ENCODE measurements at places on chromosomes 11 and 22. TPM values are rescaled to one million over a fixed set of nuclear protein-coding genes. Genes with fewer than 3 reads are reported as not detected.

- no peaks in the 10 kb centered on the region for H3K27me3 ChIP-seq
- H3K27ac ChIP-seq = no peak overlapping the region
- H3K4me1 ChIP-seq = no peaks in the 10 kb centered on the region
- no peak overlapping the region for H3K4me3 ChIP-seq
- DNase-seq = no peak
These were observed 44.2 kb downstream of the CKAP5 start for GRCh38 chr11:46801694-46802470.

DNA sequence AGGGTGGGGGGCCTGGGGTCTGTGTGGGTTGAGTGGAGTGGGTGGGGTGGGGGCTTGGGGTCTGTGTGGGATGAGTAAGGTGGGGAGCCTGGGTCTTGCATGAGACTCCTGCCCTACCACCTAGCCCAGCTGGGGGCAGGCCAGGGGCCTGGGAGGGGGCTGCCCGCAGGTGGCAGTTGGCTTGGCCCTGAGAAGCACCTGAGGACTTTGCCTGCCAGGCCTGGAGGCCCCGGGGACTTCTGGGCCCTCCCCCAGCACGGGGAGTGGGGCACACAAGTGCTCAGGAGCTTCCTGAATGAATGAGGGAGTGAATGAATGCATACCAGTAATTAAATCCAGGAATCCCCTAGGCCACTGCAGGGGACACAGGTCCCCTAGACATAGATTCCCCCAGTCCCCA lies 6.6 kb downstream of the PHLDA2 start:
- H3K4me3 ChIP-seq = no peak overlapping the region
- H3K27ac ChIP-seq = no peak overlapping the region
- peaks cover 15% of the 10 kb centered on the region for H3K27me3 ChIP-seq
- no peak for DNase-seq
- no peaks in the 10 kb centered on the region for H3K36me3 ChIP-seq
- H3K4me1 ChIP-seq = peaks cover 13% of the 10 kb centered on the region

- no peaks in the 10 kb centered on the region for H3K27me3 ChIP-seq
- H3K4me3 ChIP-seq = no peak overlapping the region
- peaks cover 11% of the 10 kb centered on the region for H3K36me3 ChIP-seq
- DNase-seq = no peak
These were observed 30.1 kb upstream of the CARS1 start for GRCh38 chr11:3087373-3087772.

Gene TEX12
- polyA plus RNA-seq = not detected
